Brain pericyte (primary cell): ENCODE measurements at places on chromosomes 3 and 15.

GRCh38 chr3:9398700-9399336, 1.4 kb downstream of the SETD5 start:
- DNase-seq, result no peak

DNA sequence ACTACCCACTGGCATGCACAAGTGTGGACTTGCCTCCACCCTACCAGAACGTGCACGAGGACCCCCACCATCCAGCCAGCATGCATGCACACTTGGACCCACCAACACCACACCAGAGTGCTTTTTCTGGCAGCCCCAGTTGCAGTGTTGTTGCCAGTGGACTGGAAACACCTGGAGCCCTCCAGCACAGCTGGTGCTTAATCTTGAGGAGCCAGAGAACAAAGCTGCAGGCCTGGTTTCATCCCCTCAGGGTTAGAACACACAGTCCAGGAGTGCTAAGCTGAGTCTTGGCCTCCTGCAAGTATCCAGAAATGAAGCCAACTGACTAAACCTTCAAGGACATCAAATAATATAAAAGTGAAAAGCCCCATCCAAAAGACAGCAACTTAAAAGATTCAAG, 888.0 kb downstream of the NTRK3 start:
- DNase-seq, result no peak

GRCh38 chr3:61707492-61707891, 146.1 kb downstream of the PTPRG start:
- DNase-seq, result no peak

- DNase-seq, result no peak
These were observed 400.8 kb upstream of the PROK2 start for GRCh38 chr3:72185549-72186399.

GRCh38 chr3:38017445-38018295, 11.8 kb downstream of the PLCD1 start:
- no peak for DNase-seq

DNA sequence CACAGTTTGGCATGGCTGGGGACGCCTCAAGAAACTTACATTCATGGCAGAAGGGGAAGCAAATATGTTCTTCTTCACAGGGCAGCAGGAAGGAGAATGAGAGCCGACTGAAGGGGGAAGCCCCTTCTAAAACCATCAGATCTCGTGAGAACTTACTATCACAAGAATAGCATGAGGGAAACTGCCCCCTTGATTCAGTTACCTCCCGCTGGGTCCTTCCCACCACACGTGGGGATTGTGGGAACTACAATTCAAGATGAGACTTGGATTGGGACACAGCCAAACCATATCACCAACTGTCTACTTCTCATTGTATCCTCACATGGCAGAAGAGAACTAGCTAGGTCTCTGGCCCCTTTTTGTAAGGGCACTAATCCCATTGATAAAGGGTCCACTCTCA, 30.5 kb downstream of the CCDC32 start:
- no peak for DNase-seq

- DNase-seq, result no peak
These were observed 376.8 kb upstream of the ALCAM start for GRCh38 chr3:104989878-104990277.

- no peak for DNase-seq
These were observed 44.5 kb downstream of the NCEH1 start for GRCh38 chr3:172666181-172666872.

- DNase-seq, result no peak
These were observed 30.6 kb upstream of the RASA2 start for GRCh38 chr3:141456301-141456625.

GRCh38 chr15:73398861-73399260, 30.1 kb upstream of the HCN4 start:
- no peak for DNase-seq

- no peak for DNase-seq
These were observed 259.1 kb downstream of the OPA1 start for GRCh38 chr3:193851941-193852674.

DNA sequence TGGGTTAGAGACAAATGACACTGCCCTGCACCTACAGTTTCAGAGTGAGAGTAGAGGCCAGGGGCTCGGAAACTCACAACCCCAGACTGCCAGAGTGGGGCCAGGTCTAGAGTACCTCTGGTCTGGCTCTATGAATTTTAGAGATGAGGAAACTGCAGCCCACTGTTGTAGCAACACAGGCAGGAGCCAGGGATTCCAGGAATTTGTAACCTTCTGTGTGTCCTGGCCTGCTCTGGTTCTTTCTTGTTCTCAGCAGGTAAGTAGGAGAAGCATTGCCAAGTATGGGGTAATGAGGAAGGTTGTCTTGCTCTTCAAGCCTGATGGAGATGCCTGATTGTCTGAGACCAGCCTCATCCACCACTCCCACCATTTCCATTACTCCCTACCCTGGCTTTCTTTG, 221.8 kb downstream of the UACA start:
- no peak for DNase-seq

GRCh38 chr3:98961161-98962155, 60.0 kb upstream of the DCBLD2 start:
- peak; percentile 71 for DNase-seq

DNA sequence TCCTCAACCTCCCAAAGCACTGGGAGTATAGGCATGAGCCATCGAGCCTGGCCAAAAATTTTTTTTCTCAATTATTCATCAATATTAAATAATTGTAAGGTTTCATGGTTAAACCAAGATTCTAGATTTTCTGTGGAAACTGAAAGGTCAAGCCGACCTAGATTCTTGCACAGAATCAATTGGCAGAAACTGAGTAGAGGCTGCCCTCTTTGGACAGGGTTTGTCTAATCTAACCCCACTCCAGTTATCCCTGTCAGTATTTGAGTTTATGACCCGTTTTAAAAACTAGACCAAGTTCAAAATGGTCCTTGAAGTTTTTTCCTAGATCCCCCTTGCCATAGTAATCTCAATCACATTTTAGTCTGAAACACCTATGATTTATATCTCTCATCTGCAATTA, 8.6 kb upstream of the ADAM10 start:
- no peak for DNase-seq

GRCh38 chr3:62379321-62379798, 6.0 kb upstream of the FEZF2 start:
- DNase-seq, result no peak

- no peak for DNase-seq
These were observed 199.9 kb downstream of the VGLL3 start for GRCh38 chr3:86790884-86791549.

GRCh38 chr3:89116476-89116875, 9.1 kb downstream of the EPHA3 start:
- no peak for DNase-seq

GRCh38 chr15:68368731-68369435, 63.1 kb downstream of the ITGA11 start:
- DNase-seq, result no peak

- DNase-seq, result no peak
These were observed 131.5 kb downstream of the FNDC3B start for GRCh38 chr3:172170841-172171240.

DNA sequence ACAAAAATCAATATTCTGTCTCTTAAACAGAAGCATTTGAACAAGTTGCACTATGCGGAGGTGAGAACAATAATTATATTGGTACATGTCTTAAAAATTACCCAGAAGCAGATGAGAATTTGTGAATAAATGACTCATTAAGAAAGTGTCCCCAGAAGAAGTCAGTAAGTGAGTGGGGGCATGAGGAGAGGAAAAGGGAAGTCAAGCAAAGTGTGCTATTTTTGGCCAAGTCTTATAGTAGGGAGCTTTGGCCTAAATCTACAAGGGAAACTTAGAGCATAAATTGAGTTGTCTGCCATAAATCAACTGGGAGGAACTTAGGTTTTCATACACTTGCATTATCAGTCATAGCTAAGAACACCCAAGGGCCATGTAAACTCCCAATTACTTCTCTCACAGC, 86.9 kb upstream of the SATB1 start:
- no peak for DNase-seq

- DNase-seq, result no peak
These were observed 42.8 kb upstream of the PTPRG start for GRCh38 chr3:61518590-61518989.

DNA sequence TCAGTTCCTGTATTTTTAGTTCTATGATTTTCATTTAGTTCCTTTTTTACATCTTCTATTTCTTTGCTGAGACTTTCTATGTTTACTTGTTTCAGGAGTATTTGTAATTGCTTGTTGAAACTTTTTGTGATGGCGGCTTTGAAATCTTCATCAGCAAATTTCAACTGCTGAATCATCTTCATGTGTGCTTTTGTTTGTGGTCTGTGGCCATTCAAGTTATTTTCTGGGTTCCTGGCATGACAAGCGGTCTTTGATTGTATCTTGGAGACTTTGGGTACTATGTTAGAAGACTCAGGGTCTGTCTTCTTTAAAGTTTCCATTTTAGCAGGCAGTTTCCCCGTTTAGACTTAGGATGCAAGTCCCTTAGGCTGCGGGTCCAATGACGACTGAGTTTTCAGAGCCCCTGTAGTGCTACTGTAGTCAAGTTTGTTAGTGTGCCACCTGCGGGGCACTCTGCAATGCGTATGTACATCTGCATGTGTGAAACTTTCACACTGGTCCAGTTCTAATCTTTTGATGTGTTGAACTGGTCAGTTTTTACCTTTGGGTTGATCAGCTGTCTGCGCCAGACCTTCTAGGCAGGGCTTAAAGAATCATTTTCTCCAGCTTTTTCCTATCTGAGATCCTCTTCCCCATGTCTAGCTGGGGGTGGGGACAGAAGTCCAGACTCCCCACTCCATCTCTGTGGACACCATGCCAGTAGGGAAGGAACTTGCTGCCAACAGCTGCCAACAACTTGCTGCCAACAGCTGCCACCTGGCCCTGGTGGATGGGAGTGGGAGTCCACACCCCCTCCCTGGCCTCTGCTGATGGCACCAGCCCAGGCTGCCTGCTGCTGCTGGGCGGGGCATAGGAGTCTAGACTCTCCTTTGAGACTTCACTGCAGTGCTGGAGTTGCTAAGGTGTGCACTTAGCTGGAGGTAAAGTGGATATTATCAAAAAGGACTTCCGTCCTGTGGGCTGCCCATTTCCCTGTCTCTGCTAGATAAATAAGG, 190.9 kb downstream of the TJP1 start:
- no peak for DNase-seq

DNA sequence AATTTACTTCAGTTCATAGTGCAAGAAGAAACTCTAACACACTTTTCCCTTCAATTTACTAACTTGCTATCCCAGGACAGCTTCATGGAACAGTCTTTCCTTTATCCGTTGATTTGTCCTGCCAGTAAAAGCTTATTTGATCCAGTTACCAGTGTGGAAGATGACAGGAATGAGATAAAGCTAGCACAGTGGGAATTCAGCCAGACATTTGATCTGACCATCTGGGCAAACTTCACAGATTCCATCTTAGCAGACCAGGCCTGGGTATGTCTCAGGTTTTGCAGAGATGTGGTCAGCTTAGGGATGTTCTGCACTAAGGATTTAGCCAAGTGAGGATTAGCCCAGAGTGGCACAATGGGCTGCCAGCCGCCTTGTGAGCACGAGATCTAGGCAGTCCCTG, 19.7 kb downstream of the CEMIP start:
- no peak for DNase-seq

DNA sequence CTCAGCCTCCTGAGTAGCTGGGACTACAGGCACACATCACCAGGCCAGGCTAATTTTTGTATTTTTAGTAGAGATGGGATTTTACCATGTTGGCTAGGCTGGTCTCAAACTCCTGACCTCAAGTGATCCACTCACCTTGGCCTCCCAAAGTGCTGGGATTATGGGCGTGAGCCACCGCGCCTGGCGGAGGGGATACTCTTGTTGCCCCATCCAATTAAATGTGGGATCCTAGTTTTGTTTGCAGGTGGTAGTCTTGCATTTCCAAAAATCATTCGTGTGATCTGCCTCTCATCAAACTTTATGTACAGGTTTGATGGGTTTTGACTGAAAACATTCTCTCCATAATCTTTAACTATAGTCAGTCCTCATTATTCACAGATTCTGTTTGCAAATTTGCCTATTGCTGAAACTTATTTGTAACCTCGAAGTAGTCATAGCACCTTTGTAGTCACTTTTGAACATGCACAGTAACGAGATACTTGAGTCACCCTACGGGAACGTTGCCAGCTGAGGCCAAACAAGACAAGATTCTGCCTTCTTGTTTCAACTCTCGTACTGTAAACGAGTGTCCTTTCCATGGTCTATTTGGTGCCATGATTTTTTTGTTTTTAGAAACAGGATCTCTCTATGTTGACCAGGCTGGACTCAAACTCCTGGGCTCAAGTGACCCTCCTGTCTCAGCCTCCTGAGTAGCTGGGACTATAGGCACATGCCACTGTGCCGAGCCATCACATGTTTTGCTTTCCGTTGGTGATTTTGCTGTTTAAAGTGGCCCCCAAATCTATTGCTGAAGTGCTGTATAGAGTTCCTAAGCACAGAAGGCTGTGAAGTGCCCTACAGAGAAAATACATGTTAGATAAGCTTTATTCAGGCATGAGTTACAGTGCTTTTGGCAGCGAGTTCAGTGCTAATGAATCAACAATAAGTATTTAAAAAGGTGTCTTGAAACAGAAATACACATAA, 8.1 kb upstream of the MAPK6 start:
- DNase-seq, result no peak

DNA sequence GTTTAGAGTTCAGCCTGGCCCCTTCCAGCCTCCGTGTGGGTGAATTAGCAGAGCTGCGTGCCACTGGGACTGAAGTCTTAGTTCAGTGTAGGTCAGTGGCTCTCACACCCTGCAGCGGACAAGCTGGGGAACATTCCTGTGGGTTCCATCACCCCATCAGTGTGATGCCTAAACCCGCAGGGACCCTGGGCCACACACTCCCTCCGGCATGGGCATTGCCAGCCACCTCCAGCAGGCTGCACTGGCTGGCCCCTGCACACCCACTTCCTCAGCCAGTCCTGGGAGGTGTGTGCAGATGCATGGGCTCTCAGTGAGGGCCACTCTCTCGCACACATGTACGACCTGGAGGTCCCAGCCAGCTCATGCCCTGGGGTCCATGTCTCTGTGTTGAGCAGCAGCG, 32.1 kb upstream of the TOPBP1 start:
- no peak for DNase-seq

DNA sequence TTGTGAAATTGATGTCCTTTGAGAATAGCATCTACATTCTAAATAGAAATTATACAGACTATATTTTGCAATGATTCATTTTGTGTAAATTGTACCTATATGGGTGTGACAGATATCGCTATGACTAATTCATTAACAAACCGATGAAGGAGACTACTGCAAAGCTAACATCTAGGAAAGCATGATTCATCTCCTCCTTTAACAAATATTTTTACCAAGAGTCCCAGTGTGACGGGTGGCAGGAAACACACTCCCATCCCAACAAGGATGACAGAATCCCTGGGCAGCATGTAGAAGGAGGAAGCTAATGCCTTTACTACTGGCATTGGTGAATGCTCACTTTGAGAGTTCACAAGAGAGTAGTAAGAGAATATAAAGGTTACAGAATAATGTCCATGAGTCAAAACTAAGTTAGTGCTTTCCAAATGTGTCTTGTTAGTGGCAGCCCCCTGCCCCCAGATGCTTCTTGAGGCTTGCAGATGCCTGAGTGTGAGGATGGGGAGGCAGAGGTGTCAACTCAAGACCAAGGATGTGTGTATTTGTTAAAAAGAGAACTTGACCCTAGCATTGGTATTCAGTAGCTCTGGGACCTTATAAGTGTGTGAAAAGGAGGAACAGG, 180.6 kb downstream of the FMN1 start:
- no peak for DNase-seq
